Stimulated activated CD8-positive, alpha-beta memory T cell treated with anti-CD3 and anti-CD28 coated beads, Interleukin-4, amount 100 ng/mL, for 24 hours (primary cell): ENCODE measurements at places on chromosomes 11 and 22.

DNA sequence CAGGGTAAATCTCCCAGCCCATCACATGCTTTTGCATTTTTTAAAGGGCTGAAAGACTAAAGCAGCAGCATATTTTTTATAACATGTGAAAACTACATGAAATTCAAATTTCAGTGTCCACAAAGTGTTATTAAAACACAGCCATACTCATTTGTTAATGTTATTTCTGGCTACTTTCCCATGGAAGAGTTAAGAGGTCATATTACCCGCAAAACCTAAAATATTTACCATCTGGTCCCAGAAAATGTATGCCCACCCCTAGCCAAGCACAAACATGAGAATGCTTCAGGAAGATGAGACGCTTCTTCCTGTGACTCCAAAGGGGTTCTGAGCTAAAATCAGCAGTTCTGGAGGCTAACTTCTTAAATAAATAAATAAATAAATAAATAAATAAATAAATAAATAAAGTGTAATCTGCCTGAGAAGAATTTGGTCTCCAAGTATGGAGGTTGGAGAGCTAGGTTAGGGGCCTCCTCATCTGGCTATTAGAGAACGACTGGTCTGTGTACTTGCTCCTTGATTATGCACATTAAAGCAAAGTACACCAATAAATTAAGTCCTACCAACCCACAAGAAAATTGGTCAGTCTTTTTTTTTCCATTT is 9.7 kb downstream of the IMMP1L start:
- DNase-seq, result no peak

DNA sequence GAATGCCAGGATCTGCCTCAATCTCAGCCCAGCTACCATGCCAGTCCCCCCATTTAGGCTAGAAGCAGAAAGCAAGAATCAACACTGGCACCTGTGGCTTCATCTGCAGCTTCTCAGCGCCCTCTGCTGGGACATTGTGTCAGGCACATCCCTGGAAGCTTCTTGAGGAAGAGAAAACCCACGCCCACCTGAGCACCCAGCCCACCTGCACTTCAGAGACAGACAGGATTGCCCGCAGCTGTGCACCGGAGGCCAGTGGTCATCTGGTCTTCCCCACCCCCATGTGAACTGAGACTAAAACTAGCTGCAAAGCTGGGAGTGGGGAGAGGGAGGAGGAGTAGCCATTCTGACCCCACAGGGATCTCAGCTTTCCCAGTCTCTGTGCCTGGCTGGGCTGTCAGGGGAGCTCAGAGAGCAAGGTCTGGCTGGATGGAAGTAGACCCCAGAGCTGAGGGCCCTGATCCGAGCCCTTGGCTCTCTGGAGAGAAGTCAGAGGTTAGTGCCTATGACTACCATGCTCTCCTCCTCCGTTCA is 66.8 kb downstream of the FEZ1 start:
- DNase-seq, result peak; percentile 38

- no peak for DNase-seq
Observed at GRCh38 chr11:132909021-132909606, 623.2 kb downstream of the OPCML start.

GRCh38 chr22:20407829-20408228 is 13.9 kb downstream of the ZNF74 start:
- no peak for DNase-seq

DNA sequence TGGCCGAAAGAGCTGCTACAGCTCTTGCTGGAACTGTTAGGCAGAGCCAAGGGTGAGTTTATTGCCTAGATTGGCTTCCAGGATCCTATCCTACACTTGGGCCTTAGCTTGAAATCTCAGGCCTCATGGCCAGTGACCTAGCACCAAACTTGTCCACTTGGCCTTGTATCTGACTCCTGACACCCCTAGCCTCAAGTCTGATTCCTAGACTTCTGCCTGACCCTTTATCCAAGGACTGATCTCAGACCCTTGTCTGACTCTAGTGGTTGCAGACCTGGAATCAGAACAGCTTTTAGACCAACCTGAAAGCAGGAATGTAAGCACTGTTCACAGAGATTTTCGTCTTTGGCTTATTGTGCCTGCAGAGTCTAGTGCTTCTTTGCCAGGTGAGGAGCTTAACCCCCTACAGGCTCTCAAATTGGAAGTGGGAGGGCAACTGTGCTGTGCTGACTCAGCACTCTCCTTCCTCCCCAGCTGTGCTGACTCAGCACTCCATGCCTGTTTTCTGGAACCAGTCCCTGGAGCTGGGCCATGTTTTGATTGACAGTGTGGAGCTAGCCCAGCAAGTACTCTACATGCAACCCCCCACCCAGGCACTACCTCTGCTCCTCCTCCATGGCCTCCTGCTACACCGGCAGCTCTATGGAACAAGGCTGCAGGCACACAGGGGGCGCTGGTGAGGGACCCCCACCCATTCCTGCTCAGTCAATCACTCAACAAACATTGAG is 35.1 kb downstream of the RRP8 start:
- DNase-seq, result no peak

GRCh38 chr22:41919357-41920224 is 4.7 kb upstream of the SHISA8 start:
- no peak for DNase-seq
